ENCODE measurements at places on chromosomes 16 and 17.

DNA sequence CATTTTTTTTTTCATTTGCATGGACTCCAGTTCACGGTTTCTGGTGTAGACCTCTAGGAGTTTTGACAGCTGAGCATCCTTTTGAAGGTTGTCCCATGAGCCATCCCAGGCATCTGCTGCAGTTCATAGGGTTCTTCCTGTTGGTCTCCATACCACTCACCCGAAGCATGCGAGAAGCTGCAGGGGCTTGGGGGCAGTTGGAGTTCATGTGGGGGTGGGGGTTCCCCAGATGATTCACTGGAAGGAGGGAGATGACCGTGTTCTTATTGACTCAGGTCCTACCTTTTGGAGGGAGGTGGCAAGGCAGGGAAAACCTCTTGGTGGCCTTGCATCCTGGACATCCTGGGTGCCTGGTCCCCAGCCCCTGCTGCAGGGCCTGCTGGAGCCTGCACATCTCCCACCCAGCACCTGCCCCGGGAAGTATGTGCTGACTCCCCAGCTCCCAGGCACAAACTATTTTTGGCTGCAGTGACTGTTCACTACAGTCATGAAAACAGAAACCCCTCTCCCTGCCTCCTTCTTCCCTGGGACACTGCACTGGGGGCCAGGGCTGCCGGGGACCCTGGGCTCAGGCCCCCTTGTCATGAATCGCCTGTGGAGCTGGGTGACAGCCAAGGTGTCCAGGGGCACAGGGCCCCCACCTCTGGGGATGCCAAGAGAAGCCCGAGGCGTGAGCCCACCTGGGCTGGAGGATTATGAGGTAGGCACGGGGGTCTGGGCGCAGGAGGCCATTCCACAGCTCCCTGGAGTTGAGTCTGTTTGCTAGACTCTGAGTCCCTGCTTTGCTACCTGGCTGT is 64.9 kb upstream of the LGALS9 start:
- peak; percentile 21 for DNase-seq

GRCh38 chr17:80804466-80804865 is 187.2 kb upstream of the CHMP6 start:
- DNase-seq, result no peak

GRCh38 chr16:85627089-85627488 is 14.0 kb downstream of the GSE1 start:
- no peak for DNase-seq

- DNase-seq, result no peak
Measured at GRCh38 chr17:9451934-9452333, 123.7 kb downstream of the STX8 start.

- DNase-seq, result no peak
Measured at GRCh38 chr16:66143415-66143814, 223.1 kb upstream of the CDH5 start.

GRCh38 chr16:75798714-75799113 is 72.4 kb upstream of the CPHXL start:
- DNase-seq, result no peak

DNA sequence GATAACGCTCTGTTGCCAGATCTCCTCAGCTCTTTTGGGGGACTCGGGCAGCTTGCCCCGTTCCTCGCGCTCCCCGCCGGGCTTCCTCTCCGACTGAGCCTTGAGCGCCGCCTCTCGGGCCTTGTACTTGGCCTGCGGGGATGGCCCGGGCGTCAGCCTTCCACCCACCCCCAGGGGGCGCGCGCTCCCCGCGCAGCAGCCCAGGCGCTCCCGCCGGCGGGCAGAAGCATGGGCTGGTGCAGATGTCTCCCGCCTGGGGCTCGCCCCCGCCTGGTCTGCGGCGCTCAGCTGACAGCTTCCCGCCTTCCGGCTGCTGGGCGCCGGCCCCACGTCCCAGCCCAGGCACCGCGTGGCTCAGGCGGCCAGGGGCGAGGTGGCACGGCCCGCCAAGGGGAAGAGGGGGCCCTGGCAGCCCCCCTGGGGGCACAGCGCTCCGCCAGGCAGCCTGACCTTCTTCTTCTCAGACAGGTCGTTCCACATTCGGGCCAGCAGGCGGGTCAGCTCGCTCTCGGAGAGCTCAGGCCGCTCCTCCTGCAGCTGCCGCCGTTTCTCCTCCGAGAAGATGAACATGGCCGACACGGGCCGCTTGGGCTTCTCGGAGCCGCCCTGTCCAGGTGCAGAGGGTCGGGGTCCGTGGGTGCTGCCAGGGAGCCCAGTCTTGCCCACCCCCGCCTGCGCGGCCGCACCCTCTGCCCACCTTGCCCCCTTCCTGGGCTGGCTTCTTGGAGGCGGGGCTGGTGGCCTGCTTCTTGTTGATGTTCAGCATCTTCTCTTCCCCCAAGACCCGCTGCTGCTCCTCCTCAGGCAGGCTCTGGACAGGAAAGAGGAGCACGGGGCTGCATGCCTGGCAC is 8.9 kb downstream of the UBTF start:
- peak; percentile 89 for DNase-seq

DNA sequence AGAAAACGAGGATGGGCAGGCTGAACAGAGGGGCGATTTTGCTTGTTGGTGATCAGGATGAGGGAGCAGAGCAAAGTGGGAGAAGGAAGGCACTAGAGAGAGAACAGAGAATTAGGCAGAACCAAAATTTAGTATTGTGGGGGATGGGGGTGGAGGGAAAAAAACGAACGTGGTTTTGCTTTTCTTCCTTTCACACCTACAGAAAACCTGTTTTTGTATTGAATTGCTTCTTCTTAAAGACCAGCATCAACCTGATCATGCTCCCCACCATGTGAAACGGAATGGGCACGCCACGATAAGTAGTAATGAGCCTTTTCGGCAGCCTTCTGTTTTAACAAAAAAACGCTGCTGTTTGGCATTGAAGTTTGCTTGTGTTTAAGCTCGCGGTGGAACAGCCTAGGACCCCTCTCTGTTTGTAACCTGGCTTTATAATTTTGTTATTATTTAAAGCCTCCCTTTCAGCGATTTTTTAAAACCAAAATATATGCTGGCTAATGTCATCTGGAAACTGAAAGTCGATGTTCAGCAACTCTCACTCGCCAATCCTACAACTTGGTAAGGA is 36.8 kb downstream of the ERCC4 start:
- no peak for DNase-seq

- peak; percentile 39 for DNase-seq
Measured at GRCh38 chr16:68644715-68645493, at the start of gene CDH3. Gene CDH3, plus strand, starts transcription at chr16:68645310. Its CDS starts 70 bp downstream, at chr16:68645380.

DNA sequence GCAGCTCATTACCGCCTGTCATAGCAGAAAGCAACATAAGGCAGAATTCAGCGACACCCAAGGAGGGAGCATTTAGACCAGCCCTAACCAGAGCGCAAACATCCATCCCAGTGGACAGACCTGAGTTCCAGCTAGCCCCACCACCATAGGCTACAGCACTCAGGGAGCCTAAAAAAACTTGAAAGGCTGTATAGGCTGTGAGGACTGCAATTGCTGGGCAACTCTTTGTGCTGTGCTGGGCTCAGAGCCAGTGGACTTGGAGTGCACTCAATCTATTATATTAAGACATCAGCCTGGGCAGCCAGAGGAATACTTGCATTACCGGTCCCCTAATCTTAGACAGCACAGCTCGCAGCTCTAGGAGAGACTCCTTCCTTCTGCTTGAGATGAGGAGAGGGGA is 207.3 kb downstream of the KIF2B start:
- no peak for DNase-seq

- DNase-seq, result no peak
Measured at GRCh38 chr16:69917739-69918138, 33.4 kb upstream of the CLEC18A start.
